Naive thymus-derived CD4-positive, alpha-beta T cell (primary cell): ENCODE measurements at places on chromosomes 3 and 15. TPM values are rescaled to one million over a fixed set of nuclear protein-coding genes. Genes with fewer than 3 reads are reported as not detected.

PRTG gene
- total RNA-seq, result not detected

STAB1 gene
- total RNA-seq, result 14.4 TPM

FANCD2OS gene
- not detected for total RNA-seq

ATP2B2 gene
- total RNA-seq, result not detected in 2 replicates

ECE2 gene
- not detected for total RNA-seq

SLC25A20 gene
- total RNA-seq, result 6.6 TPM

KBTBD8 gene
- 4.5 TPM for total RNA-seq

KBTBD12 gene
- total RNA-seq, result not detected

KIF7 gene
- not detected for total RNA-seq

GP5 gene
- total RNA-seq, result 6.2 TPM

ISG20 gene
- total RNA-seq, result 92.5 TPM

TAGLN3 gene
- not detected for total RNA-seq

- DNase-seq, result no peak
Observed at GRCh38 chr3:79175870-79176269, 591.9 kb downstream of the ROBO1 start.

DNA sequence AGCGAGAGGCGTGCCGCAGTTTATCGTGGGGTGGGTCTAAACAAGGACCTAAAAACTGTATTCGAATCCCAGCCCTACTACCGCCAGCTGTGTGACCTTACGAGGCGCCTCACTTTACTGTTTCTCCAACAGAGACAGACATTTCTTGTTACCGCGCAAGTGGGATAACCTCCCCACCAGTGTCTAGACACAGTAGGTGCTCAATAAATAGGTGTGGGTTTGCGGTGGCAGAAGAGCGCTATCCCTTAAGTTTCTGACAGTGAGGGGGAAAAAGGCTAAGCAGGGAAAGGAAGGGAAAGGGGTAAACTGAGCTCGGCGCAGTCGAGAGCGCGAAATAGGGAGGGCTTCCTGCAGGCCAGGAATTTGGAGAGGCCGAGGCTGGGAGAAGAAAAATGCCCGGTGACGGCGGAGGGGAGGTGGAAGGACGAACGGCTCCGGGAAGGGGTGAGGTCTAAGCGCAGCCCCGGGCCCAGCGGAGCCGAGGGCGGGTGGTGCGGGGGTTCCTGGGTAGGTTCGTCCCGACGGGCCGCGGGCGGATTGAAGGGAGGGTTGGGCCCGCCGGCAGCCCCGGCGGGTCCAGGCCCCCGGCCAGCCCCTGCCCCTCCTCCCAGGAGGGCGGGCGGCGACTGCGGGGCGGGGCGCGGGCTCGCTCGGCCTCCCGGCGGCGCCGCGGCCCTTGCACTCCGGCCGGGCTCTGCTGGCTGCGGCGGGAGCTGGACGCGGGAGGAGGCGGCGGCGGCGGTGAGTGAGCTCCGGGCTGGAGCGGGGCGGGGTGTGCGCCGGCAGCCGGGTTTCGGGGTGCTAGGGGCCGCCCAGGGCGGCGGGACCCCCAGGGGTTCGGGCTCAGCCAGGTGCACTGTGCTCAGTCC, at the start of gene CGNL1:
TSS of gene CGNL1 (plus strand) at position 679 of the 869 bp plus-strand sequence. CDS start 61,495 bp downstream, outside the sequence.
- no peak for DNase-seq

DNA sequence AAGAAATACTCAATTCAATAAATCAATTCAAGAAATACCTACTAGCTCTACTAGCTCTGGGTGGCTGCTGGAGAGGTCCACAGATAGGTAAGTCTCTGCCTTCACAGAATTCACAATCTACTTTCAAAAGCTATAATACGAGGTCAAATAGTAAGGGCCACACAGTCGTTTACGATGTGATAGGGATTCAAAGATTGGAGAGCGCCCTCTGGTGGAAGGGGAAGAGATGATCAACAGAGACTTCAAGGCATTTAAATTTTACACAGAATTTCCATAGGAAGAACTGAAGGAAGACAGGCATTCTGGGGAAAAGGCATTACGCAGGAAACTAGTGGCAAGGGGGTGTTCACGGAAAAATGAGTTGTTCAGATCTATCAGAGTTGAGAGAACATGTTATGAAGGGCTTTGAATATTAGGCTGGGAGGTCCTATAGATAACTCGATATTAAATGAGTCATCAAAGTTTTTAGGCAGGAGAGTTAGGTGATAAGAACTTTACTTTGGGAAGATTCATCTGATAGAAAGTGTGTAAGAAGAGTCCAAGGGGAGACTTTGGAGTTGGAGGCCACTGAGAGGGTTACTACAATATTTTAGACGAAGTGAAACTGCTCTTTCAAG, 128.8 kb downstream of the FRMD5 start:
- DNase-seq, result peak; percentile 6

DNA sequence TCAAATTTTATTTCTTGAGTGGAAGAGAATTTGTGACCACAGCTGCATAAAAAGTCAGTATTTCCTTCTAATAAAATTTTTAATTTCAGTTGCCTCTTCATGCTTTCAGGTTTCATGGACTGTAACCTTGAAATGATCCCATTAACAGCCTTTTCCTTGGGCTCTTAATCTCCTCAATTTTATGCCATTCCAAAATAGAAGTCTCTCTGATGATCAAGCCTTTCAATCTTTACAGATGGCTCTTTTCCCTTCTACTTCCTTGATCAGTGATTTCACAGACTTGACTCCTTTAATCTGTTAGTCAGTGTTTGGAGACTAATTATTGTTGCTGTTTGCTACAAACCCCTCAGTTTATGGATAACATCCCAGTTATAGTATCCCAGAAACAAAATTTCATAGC, 11.9 kb downstream of the TSC22D2 start:
- no peak for DNase-seq

- DNase-seq, result no peak
Observed at GRCh38 chr3:165459924-165460835, 264.0 kb upstream of the SLITRK3 start.

DNA sequence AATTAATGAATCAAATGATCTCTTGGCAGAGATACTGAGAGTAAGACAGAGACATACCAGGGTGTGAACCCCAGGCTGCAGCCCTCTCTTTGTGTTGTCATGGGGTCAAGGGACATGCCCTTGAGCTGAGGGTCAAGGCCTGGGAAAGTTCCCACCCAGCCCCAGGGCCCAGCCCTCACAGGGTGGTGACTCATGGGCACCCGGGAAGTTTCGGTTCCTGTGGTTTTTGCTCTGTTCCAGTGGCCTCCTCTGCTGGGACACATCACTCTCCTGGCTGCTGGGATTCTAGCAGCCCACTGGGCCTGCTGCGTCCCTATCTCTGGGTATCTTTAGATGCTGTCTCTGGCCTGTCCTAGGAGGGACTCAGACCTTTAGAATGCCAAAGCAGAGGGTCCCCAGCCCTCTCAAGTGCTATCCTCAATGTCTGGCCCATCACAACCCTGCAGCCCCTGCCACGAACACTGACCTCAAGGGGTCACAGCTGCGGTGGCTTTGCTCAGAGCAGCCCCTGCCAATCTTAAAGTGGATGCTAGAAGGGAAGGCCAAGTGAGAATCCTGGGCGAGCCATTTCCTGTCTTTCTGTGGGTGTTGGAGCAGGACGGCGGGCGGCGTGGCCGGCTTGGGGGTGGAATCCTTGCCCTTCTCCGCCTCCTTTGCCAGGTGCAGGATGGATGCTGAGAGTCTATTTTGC, 148.4 kb upstream of the TLE3 start:
- DNase-seq, result no peak

GRCh38 chr3:11140030-11140712, 14.1 kb upstream of the HRH1 start:
- no peak for DNase-seq

DNA sequence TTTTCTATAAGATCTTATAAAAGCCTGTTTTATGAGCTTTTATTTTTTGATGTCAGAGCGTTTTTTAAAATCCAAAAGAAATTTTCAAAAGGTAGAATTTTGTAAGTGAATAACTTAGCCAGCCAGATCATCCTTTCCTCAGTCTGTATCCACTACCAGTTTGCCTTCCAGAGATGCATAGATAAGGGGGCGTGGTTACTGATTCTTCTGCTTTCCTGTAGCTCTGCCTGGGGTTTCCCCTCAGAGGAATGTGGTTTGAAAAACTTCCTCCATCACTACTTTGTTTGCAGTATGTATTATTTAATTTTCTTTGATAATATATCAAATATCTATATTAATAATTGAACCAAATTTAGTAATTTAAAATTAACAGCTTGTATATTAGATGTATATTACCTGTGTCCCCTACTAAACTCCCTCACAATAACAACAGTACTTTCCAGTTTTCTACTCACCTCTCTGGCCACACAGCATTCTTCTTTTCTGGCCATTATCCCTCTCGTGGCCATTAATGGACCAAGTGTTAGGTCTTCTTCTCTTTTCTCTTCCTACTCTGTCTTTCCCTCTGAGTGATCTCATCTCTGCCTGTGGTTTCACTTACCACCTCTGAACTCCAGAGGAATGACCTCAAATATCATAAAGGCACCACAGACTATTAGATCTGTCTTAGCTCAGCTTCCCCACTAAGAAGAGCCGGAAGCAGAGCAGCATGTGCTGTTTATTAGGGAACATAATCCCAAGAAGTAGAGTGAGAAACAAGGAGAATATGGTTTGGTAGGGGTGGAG, 239.7 kb downstream of the UBE2E2 start:
- DNase-seq, result no peak

- no peak for DNase-seq
Observed at GRCh38 chr15:68580883-68581155, 2.0 kb downstream of the CORO2B start.

GRCh38 chr3:32551087-32551486, 19.6 kb downstream of the DYNC1LI1 start:
- no peak for DNase-seq

DNA sequence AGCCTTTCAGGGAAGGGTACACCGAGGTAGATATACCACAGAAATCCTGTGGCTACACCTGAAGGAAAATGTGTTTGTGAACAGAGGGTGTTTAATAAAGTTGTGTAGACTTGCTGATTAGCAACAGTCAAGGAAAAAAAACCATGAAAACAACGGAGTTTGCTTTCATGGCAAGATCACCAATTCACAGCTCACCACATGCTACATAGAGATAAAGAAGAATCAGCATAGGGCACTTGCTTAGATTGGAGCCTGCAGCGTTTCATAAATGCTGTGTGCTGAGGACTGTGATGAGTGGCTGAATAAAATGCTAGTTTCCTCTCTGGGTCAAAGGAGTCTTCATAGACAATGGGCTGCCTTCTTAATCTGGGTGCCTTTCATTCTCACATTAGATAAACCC, 257.6 kb downstream of the SLC9A9 start:
- DNase-seq, result no peak

DNA sequence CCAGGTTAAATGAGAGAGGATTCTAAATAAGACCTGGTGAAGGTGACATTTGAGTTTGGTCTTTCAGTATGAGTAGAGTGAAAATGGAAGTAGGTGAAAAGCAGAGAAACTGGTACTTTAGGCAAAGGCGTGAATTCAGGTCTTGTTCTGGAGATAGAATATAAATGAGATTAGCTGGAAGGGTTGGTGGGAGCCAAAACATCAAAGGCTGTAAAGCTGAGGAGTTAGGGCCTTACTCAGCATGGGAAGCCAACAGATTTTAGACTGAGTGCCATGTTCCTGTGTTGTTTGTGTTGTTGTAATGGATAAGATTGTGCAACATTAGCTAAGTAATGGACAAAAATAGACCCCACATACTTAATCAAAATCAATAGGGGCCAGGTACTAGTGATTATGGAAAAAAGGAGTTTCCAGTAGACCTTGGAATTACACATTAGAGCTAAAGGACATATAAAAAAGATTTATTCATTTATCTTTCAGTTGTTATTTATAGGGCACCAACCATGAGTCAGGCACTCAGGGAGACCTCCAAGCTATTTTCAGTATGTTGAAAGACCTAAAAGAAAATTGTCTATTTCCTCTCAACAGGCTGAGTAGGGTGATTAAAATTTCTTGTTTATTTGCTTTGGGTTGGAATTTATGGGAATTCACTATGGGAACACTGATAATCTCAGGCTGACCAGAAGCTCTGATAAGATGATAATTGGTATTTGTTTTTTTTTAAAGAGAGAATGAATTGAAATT, 20.8 kb downstream of the ARL14 start:
- no peak for DNase-seq

DNA sequence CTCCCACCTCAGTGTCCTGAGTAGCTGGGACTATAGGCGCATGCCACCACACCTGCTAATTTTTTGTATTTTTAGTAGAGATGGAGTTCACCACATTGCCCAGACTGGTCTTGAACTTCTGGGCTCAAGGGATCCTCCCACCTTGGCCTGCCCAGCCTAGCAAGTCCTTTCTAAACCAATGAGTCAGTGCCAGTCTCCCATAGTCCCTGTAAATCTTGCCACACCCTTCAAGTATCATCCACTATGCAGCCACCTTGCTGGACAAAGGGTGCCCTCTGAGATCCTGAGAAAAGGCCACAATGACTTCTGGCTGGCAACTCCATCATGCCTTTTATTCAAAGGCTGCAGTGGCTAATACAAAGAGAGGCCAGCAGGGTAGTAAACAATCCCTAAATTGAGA, 184.0 kb downstream of the ABHD5 start:
- DNase-seq, result no peak

- no peak for DNase-seq
Observed at GRCh38 chr3:11559816-11560633, 83.7 kb downstream of the VGLL4 start.

GRCh38 chr3:184233127-184233843, 3.9 kb downstream of the VWA5B2 start:
- no peak for DNase-seq

GRCh38 chr3:144403040-144403457, 431.4 kb downstream of the DIPK2A start:
- DNase-seq, result no peak

- no peak for DNase-seq
Observed at GRCh38 chr3:48090166-48090939, 74.1 kb upstream of the MAP4 start.

- no peak for DNase-seq
Observed at GRCh38 chr3:8001712-8002111, 499.9 kb upstream of the LMCD1 start.

GRCh38 chr15:29456255-29456654, 186.6 kb upstream of the NSMCE3 start:
- DNase-seq, result no peak

- DNase-seq, result no peak
Observed at GRCh38 chr15:40328176-40328575, 4.7 kb downstream of the INAFM2 start.

GRCh38 chr3:58952128-58952917, 97.5 kb downstream of the CFAP20DC start:
- no peak for DNase-seq

- no peak for DNase-seq
Observed at GRCh38 chr15:91873138-91873536, 19.6 kb downstream of the SLCO3A1 start.
